AG09309 (cell line): ENCODE measurements at places on chromosomes 5 and 9.
A peak's percentile ranks its signal among the peaks of the same experiment; 100 is the strongest.

DNA sequence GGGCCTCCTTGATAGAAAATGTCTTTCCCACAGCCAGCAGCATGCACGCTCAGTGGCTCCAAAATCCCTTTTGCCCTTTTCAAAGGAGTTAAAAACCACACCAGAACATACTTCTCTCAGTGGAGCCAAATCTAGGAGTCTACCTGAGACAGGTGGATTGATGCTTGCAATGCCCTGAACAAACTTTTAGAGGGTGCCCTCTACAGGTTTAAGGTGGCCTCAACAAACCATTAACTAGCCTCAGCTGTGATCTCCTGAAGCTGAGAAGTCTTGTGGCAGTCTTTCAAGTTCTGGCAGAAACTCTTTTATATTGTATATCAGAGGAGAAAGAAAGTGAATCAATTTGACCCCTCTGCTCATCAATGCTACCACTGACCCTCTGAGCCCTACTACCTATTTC lies 125.4 kb downstream of the MED27 start:
- no peak for DNase-seq

DNA sequence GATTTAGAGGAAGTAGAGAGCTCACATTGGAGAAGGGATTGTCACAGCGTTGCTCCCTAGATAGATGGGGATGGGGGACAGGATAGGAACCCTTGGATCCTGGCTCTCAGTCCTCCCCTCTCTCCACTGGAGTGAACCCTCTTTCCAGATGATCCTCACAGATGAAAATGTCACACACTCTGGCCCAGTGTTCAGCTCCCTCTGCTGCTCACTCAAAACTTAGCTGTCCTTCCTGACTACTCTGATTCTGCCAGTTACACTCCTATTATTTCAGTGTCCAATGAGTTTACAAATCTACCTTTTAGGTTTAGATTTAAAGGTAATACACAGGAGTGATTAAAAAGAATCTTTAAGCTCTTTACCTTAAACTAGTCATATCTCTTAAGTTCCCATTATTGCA lies 5.8 kb upstream of the SPINK7 start:
- DNase-seq = no peak

- peak; percentile 31 for DNase-seq
Observed at GRCh38 chr5:124596595-124597421, 149.6 kb downstream of the ZNF608 start.

- no peak for DNase-seq
Observed at GRCh38 chr9:130448035-130448624, 3.4 kb downstream of the ASS1 start.

- no peak for DNase-seq
Observed at GRCh38 chr5:150746-151145, 40.5 kb upstream of the LRRC14B start.

- DNase-seq = no peak
Observed at GRCh38 chr5:181120306-181120705, 10.7 kb downstream of the OR2V1 start.

GRCh38 chr5:176671890-176672747 lies 24.8 kb downstream of the TSPAN17 start:
- no peak for DNase-seq

DNA sequence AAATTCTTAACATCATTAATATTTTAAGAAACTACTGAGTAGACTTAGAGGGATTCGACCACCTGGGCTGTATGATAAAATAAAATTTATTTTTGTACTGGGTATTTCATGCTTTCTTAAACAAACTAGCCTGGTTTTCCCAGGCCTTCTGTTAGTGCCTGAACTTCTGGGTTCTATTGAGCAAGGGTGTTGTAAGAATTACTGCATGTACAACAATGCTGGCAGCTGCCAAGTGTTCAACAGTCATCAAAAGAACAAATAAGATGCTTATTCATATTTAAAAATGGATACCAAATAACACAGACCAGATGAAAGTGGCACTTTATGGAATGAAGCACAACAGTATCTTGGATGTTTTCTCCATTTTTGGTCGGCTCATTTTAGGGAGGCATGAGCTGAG lies 123.2 kb upstream of the FBXL7 start:
- no peak for DNase-seq

- no peak for DNase-seq
Observed at GRCh38 chr5:1460054-1460682, 14.9 kb upstream of the SLC6A3 start.
